ENCODE measurements at places on chromosomes 3 and 15.

GRCh38 chr3:103195216-103195615 is 760.4 kb downstream of the ZPLD1 start:
- DNase-seq, result no peak

GRCh38 chr3:121768452-121768851 is 18.9 kb upstream of the GOLGB1 start:
- DNase-seq, result no peak

DNA sequence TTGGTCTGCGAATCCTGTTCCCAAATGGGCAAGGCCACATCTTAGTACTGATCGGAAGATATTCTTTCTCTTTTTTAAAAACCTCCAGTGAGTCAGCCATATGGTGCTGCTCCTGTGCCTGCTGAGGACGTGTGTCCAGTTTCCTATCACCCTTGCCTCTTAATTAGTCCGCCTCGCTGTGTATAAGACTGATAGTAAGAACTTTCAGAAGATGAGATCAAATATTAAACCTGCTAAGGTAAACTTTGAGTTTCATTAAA is 612 bp downstream of the UBA5 start:
- no peak for DNase-seq

GRCh38 chr3:124838963-124839362 is 48.2 kb downstream of the ITGB5 start:
- no peak for DNase-seq

- DNase-seq, result peak; percentile 98
These were observed 558.5 kb upstream of the CFAP20DC start for GRCh38 chr3:59608356-59608755.

DNA sequence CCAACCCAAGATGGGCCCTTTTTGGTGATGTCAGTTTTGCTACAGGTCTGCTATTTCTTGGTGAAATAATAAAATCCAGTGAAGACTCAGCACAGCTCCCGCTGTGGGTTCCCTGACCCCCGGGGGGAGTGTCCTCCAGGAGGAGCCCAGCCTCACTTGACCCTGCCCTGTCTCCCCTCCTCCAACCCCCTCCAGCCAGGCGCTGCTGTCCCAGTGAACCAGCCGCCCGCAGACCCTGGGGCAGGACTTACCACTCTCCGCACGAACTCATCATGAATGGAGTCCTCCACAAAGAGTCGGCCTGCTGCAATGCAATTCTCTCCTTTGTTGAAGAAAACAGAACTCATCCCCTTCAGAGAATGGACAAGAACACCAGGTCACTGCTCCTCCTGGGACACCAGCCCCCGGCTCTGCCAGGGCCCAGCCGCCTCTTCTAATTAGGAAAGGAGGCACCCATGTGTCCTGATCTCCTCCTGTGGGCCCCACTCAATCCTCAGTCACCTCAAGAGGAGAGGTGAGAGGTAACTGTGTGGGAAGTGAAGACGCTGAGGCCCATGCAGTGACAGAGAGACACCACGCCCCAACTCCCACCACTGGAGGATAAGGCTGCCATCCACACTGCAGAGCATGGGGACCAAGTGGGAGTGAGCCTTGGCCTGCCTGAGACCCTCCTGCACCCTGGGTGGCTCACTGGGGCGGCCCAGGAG is 28.8 kb upstream of the SLC41A3 start:
- no peak for DNase-seq

DNA sequence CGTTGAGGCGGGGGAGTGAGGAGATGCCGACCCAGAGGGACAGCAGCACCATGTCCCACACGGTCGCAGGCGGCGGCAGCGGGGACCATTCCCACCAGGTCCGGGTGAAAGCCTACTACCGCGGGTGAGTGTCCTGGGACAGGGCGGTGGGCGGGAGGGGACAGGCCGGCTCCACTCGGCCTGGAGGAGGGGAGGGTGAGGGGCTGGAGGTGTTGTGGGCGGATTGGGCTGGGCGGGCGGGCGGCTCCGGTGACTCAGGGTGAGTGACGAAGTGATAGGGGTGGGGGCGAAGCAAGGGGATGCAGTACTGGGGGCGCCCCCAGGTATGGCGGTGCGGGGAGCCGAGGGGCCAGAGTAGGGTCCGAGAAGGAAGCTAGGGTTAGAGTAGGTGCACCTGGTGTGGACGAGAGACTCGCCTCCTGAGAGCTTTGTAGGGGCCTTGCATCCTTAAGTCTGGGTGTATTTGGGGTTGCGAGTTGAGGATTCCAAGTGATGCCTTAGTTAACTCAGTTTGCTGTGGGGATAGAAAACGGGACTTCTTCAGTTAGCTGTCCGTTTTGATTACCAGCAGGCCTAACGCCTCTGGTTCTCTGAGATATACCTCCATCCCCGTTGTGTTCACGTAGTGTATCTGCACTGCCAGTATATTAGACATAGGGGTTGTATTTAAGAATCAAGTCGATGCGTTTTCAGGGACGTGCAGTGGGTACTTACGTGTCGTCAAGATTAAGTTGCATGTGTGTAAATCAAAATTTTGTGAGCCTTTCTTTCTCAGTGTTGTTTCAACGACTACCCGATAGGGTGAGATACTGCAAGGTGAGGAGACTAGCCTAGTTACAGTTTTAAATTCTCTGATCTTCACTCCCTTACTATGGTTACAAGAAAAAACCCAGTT is 670 bp downstream of the PRKCI start:
- DNase-seq, result peak; percentile 77

GRCh38 chr3:133535971-133536881 is 37.3 kb upstream of the CDV3 start:
- peak; percentile 3 for DNase-seq

- no peak for DNase-seq
These were observed 10.5 kb upstream of the CCK start for GRCh38 chr3:42276141-42277132.

DNA sequence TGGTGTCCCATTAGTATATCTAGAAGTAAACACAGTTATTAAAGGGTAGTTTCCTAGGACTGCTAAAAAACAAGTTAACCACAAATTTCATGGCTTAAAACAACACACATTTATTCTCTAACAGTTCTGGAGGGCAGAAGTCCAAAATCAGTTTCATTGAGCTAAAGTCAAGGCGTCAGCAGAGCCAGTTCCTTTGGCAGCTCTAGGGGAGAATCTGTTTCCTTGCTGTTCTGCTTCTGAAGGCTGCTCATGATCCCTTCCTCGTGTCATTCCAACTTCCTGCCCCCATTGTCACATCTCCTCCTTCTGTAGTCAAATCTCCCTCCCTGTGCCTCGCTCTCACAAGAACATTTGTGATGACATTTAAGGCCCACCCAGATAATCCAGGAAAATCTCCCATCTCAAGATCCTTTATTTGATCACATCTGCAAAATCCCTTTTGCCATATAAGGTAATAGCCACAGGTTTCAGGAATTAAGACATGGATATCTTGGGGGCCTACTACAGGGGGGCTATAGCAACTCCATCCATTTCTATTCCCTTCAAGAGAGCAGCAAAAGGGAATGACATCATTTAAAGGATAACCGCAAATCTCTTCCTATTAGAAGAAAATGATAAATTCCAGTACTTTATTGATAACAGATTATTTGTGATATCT is 50.1 kb downstream of the GPR176 start:
- DNase-seq, result peak; percentile 53

- no peak for DNase-seq
These were observed 37.0 kb upstream of the TNFAIP8L3 start for GRCh38 chr15:51131596-51132290.

DNA sequence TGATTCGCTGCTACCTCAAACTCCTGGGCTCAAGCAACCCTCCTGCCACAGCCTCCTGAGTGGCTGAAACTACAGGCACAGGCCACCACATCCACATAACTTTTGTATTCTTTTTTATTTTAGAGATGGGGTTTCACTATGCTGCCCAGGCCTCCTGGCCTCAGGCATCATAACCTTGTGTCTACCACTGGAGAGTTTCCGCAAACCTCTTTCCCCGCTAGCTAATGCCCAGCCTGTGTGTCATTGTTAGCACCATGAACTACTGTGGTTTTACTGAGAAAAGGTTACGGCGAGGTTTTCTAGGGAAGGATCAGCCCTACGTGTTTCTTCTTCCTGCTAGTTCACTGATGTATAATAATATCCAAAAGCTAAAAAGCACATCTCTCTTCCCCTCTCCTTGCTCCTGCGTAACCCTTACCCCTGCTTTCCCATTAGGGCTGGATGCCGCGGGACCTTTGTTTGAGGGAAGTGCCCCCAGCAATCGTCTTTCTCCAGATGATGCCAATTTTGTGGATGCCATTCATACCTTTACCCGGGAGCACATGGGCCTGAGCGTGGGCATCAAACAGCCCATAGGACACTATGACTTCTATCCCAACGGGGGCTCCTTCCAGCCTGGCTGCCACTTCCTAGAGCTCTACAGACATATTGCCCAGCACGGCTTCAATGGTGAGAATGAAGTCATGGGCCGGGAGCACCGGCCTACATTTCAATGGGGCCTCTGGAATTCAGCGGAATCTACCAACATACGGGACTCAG is 113.7 kb downstream of the LIPC start:
- no peak for DNase-seq

GRCh38 chr3:59469948-59470723 is 420.3 kb upstream of the CFAP20DC start:
- DNase-seq, result no peak

DNA sequence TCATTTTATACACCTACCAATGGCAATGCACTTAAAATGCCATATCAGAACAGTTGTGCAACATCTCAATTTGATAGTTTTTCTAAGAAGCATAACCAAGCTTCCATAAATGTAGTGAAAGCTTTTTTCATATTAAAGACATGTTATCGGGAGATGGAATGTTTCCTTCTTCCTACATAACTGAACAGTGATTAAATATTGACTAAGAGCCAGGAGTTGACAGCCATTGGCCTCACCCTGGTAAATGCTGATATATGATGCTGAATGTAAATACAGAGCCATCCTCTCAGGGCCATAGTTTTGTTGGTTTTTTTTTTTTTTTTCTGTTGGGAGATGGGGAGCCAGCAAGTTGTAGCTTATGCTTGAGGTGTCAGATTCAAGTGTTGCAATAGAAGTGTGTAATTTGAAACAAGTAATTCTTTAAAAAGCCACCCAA is 203.3 kb upstream of the IL12A start:
- peak; percentile 71 for DNase-seq

GRCh38 chr3:79019924-79020173 is 747.9 kb downstream of the ROBO1 start:
- DNase-seq, result no peak

GRCh38 chr3:8761866-8762265 is 7.5 kb downstream of the OXTR start:
- no peak for DNase-seq

DNA sequence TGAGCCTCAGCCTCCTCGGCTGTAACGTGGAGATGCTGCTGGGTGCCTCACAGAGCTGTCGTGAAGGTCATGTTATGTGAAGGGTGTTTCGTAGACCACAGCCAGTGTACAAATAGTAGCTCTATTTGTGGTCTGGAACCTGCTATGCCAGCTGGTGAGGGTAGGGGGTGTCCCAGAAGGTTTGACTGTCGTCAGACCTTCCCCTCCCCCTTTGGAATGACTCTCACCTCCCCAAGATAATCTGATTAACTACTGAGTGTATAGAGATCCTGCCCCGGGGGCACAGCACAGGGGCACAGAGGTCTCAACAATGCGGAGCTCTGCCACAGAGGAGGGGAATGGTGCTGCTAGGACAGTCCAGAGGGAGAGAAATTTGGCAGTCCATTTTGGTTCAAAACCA is 20.5 kb downstream of the FGD5 start:
- no peak for DNase-seq

- DNase-seq, result peak; percentile 80
These were observed 557 bp downstream of the ELL3 start for GRCh38 chr15:43776101-43776717.

GRCh38 chr3:123658118-123658851 is 73.4 kb upstream of the HACD2 start:
- DNase-seq, result no peak

GRCh38 chr3:65334045-65334665 is 646.4 kb upstream of the ADAMTS9 start:
- DNase-seq, result peak; percentile 27

Data from NCI-H69 (cell line).